Muscle of arm (tissue), 14 donors: ENCODE measurements at places on chromosomes 6 and 20. TPM values are rescaled to one million over a fixed set of nuclear protein-coding genes. Genes with fewer than 3 reads are reported as not detected.

AHI1 gene
- 40.7 TPM for polyA plus RNA-seq

SCGN gene
- polyA plus RNA-seq = not detected

FKBP1C gene
- polyA plus RNA-seq = not detected

TMEM74B gene
- not detected for polyA plus RNA-seq

NOTCH4 gene
- 35.8 TPM for polyA plus RNA-seq

ENPP5 gene
- 5.3 TPM for polyA plus RNA-seq

HTR1B gene
- polyA plus RNA-seq = 0.05 TPM

PGC gene
- polyA plus RNA-seq = not detected

PAK5 gene
- polyA plus RNA-seq = not detected

ELMO2 gene
- polyA plus RNA-seq = 66.0 TPM

PNLDC1 gene
- polyA plus RNA-seq = not detected

PCSK2 gene
- 3.6 TPM for polyA plus RNA-seq

- no peak for DNase-seq
Observed at GRCh38 chr20:46226602-46227001, 81.7 kb downstream of the CDH22 start.

DNA sequence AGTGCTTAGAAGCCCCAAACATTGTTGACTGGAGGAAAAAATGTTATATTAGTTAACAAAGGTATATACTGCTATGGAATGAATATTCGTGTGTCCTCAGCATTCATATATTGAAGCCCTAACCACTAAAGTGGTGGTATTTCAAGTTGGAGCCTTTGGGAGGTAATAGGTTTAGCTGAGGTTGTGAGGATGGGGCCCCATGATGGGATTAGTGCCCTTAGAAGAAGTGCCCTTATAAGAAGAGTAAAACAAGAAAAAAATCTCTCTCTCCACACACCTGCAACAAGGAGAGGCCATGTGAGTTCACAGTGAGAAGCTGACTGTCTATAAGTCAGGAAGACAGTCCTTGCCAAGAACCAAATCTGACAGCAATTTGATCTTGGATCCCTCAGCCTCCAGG lies 761.7 kb upstream of the FLRT3 start:
- DNase-seq = no peak

- peak; percentile 27 for DNase-seq
Observed at GRCh38 chr6:40719671-40720374, 132.7 kb upstream of the LRFN2 start.

DNA sequence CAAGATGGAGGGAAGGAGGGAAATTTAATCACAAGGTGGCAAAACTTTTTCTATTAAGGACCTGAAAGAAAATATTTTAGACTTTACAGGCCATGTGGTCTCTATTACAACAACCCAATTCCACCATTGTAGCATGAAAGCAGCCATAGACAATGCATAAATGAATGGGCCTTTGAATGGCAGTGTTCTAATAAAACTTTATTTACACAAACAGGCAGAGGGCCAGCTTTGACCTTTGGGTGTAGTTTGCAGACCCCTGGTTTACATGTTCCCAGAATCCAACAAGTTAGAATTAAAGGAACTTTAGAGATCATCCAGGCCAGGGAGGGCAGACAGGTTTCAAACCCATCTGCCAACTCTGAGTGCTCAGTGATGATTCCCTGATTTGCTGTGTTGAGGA lies 95.2 kb downstream of the BANF2 start:
- no peak for DNase-seq

- no peak for DNase-seq
Observed at GRCh38 chr6:119322034-119322433, 27.5 kb downstream of the MAN1A1 start.

DNA sequence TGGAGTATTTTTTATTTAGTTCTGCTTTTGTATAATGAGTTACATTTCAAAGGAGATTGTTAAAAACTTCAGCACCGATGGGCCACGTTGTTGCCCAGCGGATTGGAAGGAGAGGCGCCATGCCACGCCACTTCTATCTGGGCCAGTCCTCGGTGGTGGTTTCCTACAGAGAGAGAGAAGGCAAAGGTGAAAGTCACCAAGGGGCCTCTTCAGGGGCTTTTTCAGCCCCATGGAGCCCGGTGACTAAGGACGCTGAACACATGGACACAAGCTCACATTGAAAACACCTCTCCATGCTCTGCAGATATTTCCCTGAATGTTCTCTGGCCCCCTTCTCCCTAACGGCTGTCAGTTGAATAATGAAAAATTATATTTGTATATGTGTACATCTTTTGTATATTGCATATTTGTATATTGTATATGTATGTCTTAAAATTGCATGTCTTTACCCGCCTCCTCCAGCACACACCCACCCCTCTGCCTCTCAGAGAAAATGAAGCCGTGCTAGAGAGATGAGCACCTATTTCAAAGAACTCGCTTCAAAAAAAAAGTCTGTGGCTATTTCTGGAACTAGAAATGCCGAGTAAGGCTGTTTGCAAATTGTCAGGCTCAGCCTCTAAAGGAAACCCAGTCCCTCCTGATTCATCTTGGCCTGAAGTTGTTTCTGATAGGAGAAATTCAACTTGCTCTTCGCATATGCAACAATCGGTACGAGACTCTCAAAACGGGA lies 91.9 kb upstream of the CDH4 start:
- no peak for DNase-seq

- DNase-seq = peak; percentile 57
Observed at GRCh38 chr20:8627340-8628004, 441.4 kb upstream of the PLCB4 start.

DNA sequence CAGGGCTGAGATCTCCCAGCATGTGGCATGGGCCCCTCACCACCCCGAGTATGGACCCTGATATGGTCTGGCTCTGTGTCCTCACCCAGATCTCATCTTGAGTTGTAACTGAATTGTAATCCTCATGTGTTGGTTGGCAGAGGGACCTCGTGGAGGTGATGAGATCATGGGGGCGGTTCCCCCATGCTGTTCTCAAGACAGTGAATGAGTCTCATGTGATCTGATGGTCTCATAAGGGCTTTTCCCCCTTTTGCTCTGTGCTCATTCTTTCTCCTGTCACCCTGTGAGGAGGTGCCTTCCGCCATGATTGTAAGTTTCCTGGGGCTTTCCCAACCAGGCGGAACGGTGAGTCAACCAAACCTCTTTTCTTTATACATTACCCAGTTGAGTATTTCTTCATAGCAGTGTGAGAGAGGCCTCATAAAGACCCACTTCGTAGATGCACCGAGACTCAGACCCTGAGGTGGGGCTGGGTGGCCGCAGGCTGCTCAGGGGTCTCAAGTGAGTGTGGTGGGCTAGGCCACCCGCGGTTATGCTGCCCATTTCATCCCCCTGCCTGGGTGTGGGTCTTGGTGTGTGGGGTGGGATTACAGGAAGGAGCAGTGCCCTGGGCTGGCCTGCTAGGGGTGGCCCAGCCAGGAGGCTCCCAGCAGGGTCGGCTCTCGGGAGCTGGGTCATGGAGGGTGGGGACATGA lies 26.2 kb upstream of the GATA5 start:
- DNase-seq = no peak

DNA sequence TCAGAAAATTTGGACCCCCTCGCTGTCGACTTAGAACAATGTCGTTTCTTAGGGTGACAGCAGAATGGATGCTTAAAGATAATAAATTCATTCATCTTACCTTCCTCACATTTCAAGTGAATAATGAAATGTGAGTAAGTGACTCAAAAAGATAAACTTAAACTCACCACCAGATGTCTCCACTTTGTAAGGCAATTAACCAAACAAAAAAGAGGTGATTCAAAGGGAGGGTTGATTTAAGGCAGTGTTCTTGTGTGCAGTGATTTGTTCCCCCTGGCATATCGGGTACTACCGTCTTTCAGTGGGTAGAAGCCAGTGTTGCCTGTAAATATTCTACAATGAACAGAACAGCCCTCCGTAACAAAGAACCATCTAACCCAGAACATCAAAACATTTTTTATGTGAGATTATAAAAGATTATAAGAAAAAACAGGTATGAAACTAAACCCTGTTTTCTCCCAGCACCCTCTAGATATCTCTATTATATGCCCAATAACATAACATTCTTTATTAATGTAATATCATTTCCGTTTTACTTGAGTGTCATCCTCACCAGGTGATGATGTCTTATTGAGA lies 589.7 kb downstream of the CBLN4 start:
- DNase-seq = peak; percentile 15

GRCh38 chr6:98280492-98280891 lies 553.9 kb upstream of the POU3F2 start:
- DNase-seq = no peak

- no peak for DNase-seq
Observed at GRCh38 chr6:32842690-32843089, 1.2 kb downstream of the PSMB8 start.

DNA sequence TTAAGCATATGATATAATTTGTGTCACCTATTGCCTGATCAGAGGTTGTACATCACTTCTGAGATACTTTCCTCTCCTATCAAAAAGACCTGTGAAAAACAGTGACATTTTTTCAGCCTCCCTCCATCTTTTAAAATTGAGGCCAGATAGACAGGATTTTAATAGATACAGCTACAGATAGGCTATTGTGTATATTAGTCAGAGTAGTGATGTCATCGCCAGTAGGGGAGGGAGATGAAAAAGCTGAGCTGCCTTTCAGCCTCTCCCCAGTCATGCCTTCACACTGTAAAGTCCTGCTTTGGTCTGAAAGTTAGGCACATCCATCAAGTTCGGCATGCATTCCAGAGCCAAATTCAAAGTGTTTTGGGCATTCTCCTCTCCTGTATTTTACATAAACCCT lies 7.9 kb upstream of the PABPC1L start:
- DNase-seq = no peak

DNA sequence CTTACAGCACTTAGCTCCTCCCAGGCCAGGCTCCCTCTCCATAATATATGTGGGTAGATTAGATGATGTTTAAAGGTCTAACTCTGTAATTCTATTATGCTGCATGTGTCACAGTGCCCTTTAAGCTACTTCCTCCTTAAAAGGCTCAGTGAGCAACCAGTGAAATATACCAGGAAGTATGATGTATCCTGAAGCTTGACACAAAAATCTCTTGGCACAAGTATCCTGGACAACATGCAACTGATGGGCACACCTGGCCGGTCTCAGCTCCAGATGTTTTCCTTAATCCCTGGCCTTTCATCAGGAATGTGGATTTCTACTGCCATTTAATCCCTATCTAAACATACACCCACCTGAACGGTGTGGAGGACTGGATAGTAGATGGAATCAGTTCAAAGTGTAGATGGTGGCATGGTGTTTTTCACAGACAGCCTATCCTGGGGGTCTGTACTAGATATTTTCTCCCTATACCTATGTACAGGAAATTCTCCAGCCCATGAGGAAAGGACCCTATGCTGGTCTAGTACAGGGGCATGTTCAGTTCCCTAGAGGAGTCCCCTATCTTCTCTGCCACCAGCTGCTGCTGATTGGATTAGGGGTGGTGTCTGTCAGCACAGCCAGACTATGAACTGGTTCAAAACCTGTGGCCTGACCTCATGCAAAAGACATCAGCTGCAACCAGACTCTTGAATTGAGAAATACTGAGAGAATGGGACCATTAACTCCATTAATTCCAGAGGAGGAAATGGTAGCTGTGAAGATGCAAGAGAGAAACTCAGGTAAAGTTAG lies 59.4 kb upstream of the CITED2 start:
- no peak for DNase-seq

DNA sequence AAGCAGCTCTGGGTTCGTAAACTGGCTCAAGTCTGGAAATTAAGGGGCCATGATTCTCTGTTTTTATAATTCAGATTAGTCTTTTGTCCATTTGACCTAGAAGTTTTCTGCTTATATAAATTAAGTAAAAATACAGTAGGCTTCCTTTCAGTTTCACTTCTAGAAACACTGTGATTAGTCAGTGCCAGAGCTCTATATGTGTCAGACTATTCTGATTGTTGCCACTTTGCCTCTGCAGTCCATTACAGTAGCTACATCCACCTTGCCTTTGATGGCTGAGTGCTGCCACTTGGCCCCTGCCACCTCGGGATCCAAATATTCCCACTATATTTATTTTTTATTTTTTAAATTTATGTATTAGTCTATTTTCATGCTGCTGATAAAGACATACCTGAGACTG lies 7.9 kb downstream of the ZC2HC1B start:
- no peak for DNase-seq

GRCh38 chr6:154705471-154706113 lies 27.6 kb upstream of the SCAF8 start:
- DNase-seq = no peak

- DNase-seq = no peak
Observed at GRCh38 chr6:169424149-169424804, 170.6 kb upstream of the THBS2 start.
